ENCODE measurements at places on chromosomes 11 and 22.
A peak's percentile ranks its signal among the peaks of the same experiment; 100 is the strongest.

DNA sequence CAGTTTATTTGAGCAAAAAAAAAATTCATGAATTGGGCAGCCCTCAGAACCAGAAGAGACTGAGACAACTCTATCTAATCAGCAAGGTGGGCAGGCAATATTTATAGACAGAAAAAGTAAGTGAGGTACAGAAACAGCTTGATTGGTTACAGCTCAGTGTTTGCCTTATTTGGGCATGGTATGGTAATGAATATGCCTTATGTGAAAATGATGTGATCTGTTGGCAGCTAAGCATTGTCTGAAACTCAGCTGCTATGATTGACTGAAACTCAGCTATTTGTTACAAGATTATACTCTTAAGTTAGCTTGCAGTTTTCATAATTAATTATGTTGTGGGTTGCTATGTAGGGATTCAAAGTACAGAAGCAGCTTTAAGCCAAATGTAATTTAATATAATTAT is 127.6 kb downstream of the CNTN5 start:
- DNase-seq: peak; percentile 4

- no peak for DNase-seq
Measured at GRCh38 chr11:94796863-94797262, 28.7 kb downstream of the AMOTL1 start.

- DNase-seq: no peak
Measured at GRCh38 chr11:70292863-70293262, 22.4 kb downstream of the PPFIA1 start.

DNA sequence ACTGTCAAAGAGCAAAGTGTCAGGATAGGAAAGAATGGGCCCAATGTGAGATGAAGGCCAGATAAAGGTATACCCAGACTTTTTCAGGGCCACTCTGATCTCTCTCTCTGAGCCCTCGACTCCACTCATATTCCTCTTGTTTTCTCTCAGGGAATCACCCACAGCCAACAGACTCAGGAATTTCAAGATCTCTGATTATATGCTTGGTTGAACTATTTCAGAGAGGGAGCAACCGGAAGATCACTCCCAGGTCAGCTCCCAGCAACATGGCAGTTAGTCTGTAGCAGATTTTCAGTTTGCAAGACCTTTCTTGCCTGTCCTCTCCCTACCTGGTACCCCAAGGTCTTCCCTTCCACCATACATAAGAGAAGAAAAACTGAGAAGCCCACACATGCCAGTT is 102.5 kb downstream of the C11orf58 start:
- no peak for DNase-seq

DNA sequence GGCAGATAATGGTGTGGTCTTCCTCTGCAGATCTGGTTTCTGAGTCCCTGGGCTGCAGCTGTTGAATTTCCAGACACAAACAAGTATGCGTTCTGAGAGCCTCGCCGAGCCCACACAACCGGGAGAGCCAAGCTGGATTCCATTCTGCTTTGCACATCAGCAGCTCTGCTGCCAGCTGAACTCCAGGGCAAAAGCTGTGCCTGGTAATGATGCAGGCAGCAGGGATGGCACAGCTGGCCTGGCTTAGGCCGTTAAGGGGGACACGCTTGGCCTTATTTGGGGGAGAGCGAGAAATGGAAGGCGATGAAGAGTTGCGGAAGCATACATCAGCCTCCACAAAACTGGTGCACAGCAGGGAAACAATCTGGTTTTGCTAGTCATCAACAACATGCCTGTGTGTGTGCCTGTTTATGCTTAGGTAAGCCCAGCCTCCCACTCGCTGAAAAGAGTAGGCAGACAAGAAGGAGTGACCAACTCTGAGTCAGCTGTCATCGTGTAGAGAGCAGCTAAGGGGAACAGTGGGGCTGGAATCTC is 25.1 kb downstream of the ADAMTS8 start:
- DNase-seq: peak; percentile 32

DNA sequence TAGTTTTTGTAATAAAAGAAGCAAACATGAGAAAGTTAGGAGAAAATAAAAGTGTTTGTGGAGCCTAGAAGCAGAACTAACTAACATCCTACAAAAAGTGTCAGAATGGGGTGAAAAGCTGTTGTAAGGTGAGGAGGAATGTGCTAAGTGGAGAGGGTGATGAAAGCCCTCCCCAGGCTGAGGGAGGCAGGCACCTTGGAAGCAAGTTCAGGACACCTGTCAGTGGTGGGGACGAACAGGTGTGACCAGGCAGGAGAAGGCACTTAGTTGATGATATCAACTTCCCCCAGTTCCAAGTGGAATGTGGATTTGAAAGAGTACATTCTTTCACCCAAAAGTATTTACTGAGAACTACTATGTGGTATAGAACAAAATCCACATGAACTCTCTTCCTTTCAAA is 18.7 kb upstream of the BMAL1 start:
- DNase-seq: no peak

GRCh38 chr11:60498399-60498798 is 5.8 kb downstream of the MS4A12 start:
- no peak for DNase-seq

DNA sequence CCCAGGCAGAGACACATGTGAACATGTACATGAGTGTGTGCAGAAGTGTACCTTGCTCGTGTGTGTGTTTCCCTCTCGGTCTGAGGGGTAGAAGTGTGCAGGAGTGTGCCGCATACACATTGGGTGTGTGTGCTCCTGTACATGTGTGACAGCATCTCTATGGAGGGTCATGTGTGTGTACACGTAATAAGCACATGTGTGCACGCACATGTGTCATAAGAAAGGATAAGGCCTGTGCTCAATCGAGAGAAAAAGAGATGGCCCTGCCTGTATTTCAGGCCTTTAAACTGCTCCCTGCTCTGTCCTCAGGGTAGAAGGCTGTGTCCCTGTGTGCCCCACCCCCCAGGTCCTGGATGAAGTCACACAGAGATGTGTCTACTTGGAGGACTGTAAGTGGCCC is 61.8 kb downstream of the OTOG start:
- DNase-seq: no peak

GRCh38 chr11:11028017-11028692 is 170.3 kb upstream of the ZBED5 start:
- DNase-seq: peak; percentile 50

DNA sequence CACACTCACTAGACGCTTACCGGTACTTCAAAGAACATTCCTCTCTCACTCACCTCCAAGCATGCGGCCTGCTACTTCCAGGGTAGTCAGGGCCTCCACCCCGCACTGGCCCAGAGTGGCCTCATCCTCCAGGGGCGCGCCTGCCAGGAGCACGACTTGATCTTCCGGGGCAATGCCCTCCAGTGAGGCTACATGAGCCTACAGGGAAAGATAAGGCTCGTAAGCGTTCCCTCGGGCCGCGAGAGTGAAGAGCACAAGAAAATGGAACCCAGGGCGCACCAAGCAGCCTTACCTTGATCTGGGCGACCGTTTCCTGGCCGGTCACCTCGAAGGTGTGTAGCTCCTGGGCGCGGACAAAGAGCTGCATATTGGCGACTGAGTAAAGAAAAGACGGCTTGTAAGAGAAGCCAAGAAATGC is 478 bp downstream of the FAU start:
- DNase-seq: no peak

GRCh38 chr11:6391537-6392134 is 1.4 kb downstream of the SMPD1 start:
- DNase-seq: no peak

GRCh38 chr22:50257451-50258360 is 3.8 kb downstream of the MAPK12 start:
- no peak for DNase-seq

GRCh38 chr22:30232716-30233218 is 13.8 kb downstream of the LIF start:
- DNase-seq: no peak

- DNase-seq: no peak
Measured at GRCh38 chr22:37546437-37547250, 13.6 kb upstream of the CDC42EP1 start.

- no peak for DNase-seq
Measured at GRCh38 chr11:626475-627307, at the start of gene SCT. TSS of gene SCT (minus strand) at chr11:627181. CDS start at chr11:627143, 38 bp downstream.

- no peak for DNase-seq
Measured at GRCh38 chr11:16876053-16876752, 137.8 kb downstream of the C11orf58 start.

- no peak for DNase-seq
Measured at GRCh38 chr11:118206391-118207031, 18.3 kb downstream of the JAML start.

GRCh38 chr11:133826866-133827265 is 18.4 kb downstream of the SPATA19 start:
- DNase-seq: no peak

- DNase-seq: no peak
Measured at GRCh38 chr11:68552542-68552941, 92.0 kb downstream of the PPP6R3 start.

DNA sequence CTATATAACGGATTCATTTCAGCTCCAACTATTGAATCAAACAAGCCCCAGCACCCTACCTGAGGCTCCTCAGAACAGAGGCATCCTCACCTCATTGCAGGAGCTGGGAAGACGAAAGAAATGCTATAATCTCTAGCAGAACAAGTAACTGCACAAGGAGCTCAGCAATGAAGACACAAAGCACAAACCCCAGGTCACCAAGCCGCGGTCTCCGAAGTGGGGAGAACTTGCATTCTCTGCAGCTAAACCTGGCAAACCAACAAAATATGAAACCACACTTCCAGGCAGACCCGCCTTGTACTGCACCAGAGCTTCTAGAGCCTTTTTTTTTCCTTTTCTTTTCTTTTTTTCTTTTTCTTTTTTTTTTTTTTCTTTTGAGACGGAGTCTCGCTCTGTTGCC is 21.8 kb upstream of the CD5 start:
- no peak for DNase-seq

GRCh38 chr11:73245461-73245860 is 26.7 kb upstream of the P2RY6 start:
- no peak for DNase-seq

- DNase-seq: no peak
Measured at GRCh38 chr11:96708219-96708878, 318.5 kb downstream of the JRKL start.

- DNase-seq: no peak
Measured at GRCh38 chr11:32852207-32852606, 22.5 kb downstream of the PRRG4 start.

GRCh38 chr11:3010004-3010403 is 17.9 kb upstream of the NAP1L4 start:
- no peak for DNase-seq

GRCh38 chr11:55719608-55720160 is 53.6 kb upstream of the OR5D13 start:
- DNase-seq: no peak
